Astrocyte (in vitro differentiated cells and primary cell): ENCODE measurements at places on chromosomes 7 and 10. TPM values are rescaled to one million over a fixed set of nuclear protein-coding genes. Genes with fewer than 3 reads are reported as not detected.

DNA sequence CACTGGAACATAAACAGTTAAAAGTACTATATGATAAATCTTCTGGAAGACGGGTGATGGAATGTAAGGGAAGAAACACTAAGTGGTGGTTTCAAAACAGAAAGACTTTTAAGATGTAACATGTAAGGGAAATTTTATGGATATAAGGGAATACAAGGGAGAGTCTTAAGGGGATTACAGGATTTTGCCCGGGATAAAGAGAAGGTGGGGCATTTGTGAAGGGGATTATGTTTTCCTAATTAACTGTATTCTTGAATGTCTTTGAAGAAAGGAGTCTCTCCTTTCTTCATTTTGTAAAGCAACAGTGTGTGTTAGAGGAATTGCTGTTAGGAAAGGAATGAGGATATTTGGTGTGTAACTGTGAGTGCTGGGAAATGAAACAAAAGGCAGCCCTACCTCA, 745.2 kb downstream of the AUTS2 start:
- DNase-seq = no peak

DNA sequence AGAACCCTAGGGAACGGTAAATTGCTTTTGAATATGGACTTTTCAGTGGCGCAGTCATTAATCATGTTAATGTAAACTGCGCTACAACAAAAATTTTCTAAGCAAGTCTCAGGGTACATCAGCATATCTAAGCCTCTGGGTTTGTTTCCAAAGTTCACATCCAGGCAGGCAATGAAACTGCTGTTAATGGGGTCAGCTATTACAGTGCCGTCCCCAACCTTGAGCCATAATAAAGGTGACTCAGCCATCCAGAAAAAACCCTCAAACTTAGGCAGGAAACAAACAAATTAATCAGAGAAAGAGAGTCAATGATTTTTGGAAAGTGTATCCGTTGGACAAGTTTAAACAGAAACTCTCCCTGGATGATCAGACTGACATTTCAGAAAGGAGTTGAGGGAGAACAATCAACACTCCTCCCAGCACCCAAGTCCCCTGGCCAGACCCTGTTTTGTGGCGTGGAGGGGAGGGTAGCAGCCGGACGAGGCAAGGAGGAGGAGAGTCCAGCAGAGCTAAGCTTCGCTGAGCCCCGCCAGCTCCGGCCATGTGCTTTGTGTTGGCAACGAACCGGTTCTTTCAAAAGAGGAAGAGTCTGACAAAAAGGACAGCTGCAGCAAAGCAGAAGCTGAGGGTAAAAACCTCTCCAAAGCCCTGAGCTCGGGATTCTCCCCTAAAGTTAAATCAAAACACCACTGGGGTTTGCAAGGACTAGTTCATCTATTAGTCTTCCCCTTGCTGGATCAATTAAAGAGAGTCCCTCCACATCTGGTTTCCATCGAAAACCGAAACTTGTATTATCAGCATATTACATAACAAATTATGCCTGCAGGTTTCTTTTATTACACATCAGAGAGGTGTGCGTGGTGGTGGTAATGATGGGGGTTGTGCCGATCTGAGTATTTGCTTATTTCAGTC, 3.6 kb downstream of the FAM53B start:
- DNase-seq = no peak

The ARHGAP22 gene
- total RNA-seq = 4.7 and 6.2 TPM in 2 replicates

The ELN gene
- 0.75 and 0.89 TPM in 2 replicates for total RNA-seq

GRCh38 chr10:113329121-113329596, 223.7 kb upstream of the HABP2 start:
- DNase-seq = peak; percentile 79

- no peak for DNase-seq
These were observed 51.2 kb upstream of the GTF2I start for GRCh38 chr7:74606101-74606908.

DNA sequence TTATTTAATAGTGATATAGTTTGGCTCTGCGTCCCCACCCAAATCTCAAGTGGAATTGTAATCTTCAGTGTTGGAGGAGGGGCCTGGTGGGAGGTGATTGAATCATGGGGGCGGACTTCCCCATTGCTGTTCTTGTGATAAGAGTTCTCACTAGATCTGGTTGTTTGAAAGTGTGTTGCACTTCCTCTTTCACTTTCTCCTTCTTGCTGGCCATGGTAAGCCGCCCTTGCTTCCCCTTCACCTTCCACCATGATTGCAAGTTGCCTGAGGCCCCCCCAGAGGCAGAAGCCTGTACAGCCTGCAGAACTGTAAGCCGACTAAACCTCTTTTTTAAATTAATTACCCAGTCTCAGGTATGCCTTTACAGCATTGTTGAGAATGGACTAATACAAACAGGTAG, 101.4 kb downstream of the MTPAP start:
- DNase-seq = no peak

- no peak for DNase-seq
These were observed 578.8 kb upstream of the C7orf33 start for GRCh38 chr7:148011753-148012152.

- DNase-seq = no peak
These were observed 195.5 kb upstream of the ZNF32 start for GRCh38 chr10:43844221-43844620.

DNA sequence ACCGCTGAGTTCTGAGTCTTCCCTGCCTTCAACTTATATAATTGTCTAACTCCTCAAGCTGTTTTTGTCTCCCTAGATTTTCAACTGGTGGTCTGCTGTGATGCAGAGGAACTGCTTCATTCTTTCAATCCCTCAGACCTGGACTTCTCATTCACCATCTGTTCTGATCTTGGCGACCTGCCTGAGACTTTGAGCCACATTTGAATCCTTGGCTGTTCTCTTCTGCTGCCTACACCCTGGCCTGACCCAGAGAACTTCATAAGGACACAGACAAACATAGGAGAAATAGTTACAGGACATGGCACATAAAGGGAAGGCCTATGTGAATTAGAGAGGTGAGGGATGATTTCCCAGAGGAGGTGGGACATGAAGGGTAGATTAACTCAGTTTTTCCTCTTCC, 326.7 kb downstream of the PTEN start:
- DNase-seq = no peak

DNA sequence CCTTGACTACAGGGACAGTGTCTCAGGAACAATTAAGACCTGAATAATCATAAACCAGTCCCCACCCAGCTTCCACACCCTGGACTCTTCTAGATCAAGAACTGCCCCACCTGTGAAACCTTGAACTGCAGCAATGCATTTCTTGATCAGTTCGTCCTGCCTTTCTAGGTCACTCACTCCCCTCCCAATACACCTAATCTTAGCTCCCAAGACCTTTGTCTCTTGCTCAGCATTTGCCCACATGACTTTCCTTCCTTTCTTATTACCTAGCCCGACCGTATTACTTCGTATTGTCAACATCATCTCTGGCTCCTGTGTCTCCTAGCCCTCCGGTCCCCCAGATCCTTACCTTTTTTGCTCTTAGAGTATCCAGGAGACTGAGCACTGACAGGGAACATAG, 5.5 kb upstream of the NAMPT start:
- DNase-seq = no peak
